CD4-positive, alpha-beta T cell treated with Interleukin-1 beta for 1 hour (primary cell): ENCODE measurements at places on chromosomes 1 and 21.

DNA sequence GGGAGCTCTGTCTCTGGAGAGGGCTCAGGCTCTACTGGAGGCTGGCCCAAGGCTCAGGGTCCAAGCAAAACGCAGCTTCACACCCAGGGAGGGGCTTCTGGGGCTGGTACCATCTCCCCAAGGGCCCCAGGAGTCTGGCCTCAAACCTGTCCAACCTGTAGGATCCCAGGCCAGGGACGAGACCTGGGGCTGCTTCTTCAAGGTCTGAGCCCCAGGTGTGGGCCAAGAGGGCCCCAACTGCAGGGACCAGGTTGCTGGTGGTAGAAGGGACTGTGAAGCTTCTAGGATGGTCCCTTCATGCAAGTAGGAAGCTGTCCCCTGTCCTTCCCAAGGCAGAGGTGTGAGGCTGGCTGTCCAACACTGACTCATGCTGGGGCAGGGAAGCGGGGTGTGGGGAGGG is 7.8 kb upstream of the MMEL1 start:
- DNase-seq: no peak

- DNase-seq: no peak
These were observed 1.3 kb downstream of the KRTAP12-4 start for GRCh38 chr21:44653123-44653522.

GRCh38 chr1:150876119-150876454 is 312 bp downstream of the ARNT start:
- no peak for DNase-seq

DNA sequence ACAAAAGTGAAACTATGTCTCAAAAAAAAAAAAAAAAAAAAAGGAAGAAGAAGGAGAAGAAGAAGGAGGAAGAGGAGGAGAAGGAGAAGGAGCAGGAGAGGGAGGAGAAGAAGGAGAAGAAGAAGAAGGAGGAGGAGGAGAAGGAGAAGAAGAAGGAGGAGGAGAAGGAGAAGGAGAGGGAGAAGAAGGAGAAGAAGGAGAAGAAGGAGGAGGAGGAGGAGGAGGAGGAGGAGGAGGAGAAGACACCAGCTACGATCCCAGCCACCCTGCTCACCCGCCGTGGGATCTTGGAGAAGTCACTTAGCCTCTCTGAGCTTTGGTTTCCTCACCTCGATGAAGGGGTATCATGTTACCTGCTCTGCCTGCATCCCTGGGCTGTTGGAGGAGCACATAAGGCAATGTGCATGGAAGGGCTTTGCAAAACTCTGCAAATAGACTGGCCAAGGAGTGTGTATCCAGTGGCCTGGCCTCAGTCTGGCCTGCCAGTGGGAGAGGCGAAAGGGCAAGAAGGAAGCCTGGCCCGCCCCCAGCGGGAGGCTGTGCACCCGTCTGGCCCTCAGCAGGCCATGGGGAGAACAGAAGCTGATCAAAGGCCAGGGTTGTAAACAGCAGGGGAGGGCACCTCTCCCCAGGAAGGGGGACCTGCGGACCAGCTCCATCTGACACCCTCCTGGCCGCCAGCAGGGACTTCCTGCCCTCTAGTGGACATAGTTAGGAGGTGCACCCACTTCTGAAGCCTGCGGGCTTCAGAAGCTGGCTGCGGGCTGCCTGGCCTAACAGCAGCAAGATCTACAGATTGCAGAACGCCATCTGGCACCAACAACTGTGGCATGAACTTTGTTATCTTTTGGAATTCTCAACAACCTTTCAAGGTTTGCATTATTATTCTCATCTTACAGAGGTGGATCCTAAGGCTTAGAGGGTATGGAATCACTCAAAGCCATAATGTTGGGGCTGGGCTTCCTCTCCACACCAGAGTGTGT is 19.2 kb upstream of the CDK18 start:
- peak; percentile 79 for DNase-seq

DNA sequence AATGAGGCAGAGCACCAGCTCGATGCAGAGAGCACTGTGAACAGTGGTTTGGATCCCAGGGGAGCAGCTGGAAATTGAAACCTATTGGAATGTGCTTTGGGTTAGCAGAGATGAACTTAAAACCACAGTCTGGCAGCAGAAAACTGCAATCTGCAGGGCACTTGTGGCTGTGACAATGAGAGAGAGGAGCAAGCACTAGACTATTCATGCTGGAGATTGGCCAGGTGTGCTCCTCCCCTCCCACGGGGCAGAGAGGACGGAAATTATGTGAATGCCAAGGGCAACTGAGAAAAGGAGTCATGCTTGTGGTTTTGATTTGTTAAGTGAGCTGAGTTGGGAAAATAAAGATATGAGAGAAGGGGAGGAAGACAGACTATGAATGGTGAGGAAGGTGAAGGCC is 38.1 kb downstream of the HSD3B2 start:
- no peak for DNase-seq

GRCh38 chr1:23108918-23109533 is 59.6 kb downstream of the LUZP1 start:
- peak; percentile 16 for DNase-seq

- DNase-seq: no peak
These were observed 43.2 kb downstream of the SLC44A3 start for GRCh38 chr1:94863297-94863911.

DNA sequence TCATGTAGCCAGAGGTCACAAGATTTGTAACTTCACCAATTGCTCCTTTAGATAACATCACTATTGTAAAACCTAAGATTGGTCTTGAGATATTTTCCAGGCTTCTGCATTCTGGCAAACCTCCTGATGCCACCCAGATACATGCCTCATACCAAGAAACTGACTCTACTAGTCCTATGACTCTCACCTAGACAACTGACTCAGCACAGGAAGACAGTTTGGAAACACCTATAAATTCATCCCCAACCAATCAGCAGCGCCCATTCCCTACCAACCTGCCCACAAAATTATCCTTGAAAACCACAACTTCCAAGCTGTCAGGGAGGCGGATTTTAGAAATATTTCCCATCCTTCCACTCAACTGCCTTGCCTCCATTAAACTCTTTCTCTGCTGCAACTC is 2.6 kb downstream of the NME7 start:
- no peak for DNase-seq

DNA sequence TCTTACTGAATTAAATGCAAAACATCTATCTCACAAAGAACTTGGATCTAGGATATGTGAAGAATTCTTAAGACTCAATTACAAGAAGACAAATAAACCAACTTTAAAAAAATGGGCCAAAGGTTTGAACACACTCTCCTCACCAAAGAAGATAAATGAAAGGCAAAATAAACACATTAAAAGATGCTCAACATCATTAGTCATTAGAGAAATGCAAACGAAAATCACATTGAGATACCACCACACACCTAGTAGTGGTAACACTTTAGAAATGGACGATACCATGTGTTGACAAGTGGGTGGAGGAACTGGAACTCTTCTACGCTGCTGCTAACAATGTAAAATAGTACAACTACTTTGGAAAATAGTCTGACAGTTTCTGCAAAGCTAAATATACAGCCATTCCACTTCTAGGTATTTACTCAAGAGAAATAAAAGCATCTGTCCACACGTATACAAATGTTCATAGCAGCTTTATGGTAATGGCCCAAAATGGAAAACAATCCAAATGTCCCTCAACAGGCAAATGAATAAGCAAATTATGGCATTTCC is 194.3 kb downstream of the RHOU start:
- DNase-seq: no peak

- no peak for DNase-seq
These were observed 40.0 kb downstream of the GADD45A start for GRCh38 chr1:67724928-67725560.

- DNase-seq: no peak
These were observed 438.5 kb downstream of the MATN1 start for GRCh38 chr1:30284728-30285475.

GRCh38 chr1:205585169-205585834 is 46.5 kb downstream of the ELK4 start:
- DNase-seq: no peak

- DNase-seq: no peak
These were observed 17.6 kb downstream of the HSPG2 start for GRCh38 chr1:21919520-21919919.

DNA sequence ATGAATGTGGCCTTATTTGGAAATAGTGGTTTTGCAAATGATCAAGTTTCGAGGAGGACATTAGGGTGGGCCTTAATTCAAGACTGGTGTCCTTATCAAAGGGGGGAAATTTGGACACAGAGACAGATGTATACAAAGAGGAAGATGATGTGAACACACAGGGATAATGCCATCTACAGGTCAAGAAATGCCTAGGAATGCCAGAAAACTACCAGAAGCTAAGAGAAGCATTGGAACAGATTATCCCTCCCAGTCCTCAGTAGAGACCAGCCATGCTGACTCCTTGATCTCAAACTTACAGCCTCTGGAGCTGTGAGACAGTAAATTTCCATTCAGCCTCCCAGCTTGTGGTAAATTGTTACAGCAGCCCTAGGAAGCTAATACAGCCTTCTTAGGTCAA is 151.4 kb downstream of the PTGER3 start:
- no peak for DNase-seq

DNA sequence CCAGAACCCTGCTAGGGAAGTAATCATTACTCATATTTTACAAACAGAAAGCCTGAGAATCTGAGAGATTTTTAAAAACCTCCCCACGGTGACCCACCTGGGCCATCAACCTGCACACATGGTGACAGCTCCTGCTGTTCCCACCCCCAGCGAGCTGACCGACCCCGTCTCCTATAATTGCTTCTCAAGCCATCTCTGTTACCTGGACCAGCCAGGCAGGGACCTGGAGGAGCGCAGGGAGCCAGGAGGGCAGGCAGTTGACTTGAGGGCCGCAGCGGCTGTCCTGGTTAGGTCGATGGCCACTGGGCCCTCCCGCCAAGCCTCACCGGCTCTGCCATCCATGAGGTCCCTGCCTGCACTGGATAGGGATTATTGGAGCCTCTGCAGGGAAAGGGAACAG is 7.7 kb downstream of the TFF2 start:
- DNase-seq: no peak

DNA sequence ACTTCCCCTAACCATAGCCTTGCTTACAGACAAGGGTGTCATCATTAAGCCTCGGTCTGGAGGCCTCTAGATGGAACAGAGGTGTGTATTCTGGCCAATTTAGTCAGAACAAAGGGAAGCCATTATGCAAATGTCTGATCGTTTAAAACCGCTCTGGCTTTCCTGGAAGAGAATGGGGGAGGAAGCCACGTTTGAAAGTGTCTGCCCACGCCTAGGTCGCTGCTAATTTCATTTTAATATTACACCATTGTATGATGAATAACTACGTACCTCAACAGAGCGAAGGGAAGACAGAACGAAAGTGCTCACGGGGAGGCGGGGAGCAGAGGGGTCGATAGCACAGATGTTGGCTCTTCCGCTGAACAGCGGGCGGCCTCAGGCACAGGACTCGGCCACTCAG is 41.1 kb upstream of the CSF3R start:
- no peak for DNase-seq

DNA sequence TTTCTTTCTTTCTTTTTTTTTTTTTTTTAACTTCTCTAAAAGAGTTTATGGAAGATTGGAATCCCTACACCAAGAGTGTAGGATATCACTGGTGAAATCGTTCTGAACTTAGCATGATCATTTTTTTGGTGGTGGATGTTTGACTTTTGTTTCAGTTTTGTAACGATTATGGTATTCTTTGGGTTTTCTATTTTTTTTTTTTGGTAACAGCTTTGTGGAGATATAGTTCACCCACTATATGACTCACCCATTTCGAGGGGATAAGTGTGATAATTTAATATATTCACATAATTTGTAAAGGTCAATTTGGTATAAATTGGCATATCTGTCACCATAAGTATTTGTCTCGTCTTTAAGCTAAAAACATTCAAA is 29.2 kb downstream of the AGPAT3 start:
- no peak for DNase-seq

DNA sequence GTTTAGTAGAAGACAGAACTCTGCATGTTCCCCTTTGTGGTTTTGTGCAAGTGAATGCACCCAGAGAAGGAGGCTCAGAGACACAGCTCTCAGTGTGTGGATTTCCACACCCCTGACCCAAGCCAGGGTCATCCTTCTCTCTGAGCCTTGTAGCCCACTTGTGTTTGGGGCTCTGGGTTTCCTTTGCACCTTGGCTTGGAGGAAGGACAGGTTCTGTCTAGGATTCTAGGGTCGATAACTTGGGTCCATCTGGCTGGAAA is 27.2 kb downstream of the MYOG start:
- DNase-seq: no peak

DNA sequence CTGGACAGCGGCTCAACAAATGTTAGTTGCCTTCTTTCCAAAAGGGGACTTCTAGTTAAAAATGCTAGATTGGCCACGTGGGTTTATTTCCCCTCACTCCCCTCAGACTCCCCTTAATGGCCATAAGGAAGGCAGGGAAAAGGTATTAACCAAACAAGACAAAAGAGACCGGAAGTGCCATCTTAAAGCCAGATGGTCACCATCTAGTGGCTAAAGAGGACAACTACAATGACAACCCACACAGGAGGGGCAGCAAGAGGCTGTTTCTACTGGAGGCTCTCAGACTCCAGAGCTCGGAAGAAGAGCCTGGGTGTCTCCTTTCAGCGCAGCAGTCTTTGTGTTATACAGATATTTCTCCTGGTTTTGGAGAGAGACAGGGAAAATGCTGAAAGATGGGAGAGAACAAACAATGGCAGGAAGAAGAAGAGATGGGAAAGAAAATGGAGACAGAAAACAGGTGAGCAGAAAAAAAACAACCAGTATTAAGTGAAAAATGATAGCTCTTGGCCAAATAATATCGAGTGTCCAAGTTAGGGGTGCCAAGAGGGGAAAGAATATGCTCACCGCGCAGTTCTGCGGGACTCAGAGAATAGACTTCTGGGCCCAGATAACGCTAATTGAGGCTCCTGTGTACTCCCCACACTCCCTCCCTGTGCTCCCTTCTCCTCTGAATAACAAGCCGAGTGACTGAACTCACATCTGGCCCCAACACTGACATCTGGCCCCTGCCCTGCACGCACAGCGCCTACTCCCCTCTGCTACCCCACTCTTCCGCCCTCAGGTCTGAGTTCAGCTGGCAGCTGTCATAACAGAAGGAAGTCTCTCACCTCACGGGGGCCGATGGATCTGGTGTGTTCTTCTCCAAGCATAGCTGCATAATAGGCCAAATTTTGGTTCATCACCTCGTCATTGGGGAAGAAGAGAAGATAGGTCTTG is 9.6 kb downstream of the P3H1 start:
- DNase-seq: peak; percentile 15

GRCh38 chr1:29689372-29690030 is 453.2 kb downstream of the PTPRU start:
- no peak for DNase-seq

DNA sequence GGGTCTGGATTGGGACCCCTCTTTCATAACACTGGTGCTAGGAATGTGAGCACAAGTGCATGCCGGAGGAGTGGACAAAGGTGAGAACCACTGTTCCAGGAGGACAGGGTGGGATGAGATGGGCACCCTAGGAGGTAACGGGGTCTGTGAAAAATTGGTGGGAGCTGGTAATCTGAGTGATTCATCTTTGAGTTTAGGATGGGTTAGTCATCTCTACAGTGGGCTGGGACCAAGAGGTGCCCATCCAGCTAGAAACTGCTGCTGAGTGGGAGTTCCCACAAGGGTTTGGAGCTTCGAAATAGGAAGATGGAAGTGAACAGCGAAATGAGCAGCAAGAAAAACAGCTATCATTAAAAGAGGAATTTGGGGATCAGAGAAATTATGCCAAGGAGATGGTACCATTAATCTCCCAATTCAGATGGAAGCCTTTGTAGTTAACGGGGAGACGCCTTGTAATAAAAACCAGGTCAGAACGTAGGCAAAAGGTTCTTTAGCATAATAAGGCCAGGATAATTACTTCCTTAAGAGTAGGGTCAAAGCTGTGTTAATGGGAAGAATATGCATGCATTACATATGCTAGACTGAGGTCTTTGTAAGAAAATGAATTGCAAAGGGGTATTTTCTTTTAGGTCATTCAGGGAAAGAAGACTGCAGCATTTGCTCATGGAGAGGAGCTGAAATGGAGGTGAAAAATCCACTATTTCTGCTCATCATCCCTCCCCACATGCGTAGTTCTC is 55.5 kb downstream of the OLFML3 start:
- no peak for DNase-seq
